Upper lobe of right lung (tissue), 1 donor: ENCODE measurements at places on chromosomes 4 and X.

GRCh38 chr4:6420036-6420435, 52.4 kb downstream of the PPP2R2C start:
- peaks cover 14% of the 10 kb centered on the region for H3K27me3 ChIP-seq
- H3K36me3 ChIP-seq: no peaks in the 10 kb centered on the region
- H3K27ac ChIP-seq: no peak overlapping the region
- DNase-seq: no peak
- no peaks in the 10 kb centered on the region for H3K4me1 ChIP-seq
- no peak overlapping the region for H3K4me3 ChIP-seq

GRCh38 chrX:119991005-119991787, 47.6 kb upstream of the NKAP start:
- no peak for DNase-seq
- H3K36me3 ChIP-seq: no peaks in the 10 kb centered on the region
- peaks cover 4% of the 10 kb centered on the region for H3K4me1 ChIP-seq
- H3K4me3 ChIP-seq: peak overlapping the region; percentile 19
- no peak overlapping the region for H3K27ac ChIP-seq
- peaks cover 62% of the 10 kb centered on the region for H3K27me3 ChIP-seq

- no peak overlapping the region for H3K27ac ChIP-seq
- no peaks in the 10 kb centered on the region for H3K36me3 ChIP-seq
- H3K4me3 ChIP-seq: no peak overlapping the region
- no peak for DNase-seq
Measured at GRCh38 chrX:48648336-48648751, 35.3 kb upstream of the WAS start.

GRCh38 chr4:174928174-174928573, 10.0 kb downstream of the ADAM29 start:
- no peaks in the 10 kb centered on the region for H3K36me3 ChIP-seq
- no peak for DNase-seq
- no peaks in the 10 kb centered on the region for H3K27me3 ChIP-seq
- H3K27ac ChIP-seq: no peak overlapping the region

GRCh38 chrX:67555578-67556203, 11.9 kb downstream of the AR start:
- no peaks in the 10 kb centered on the region for H3K4me1 ChIP-seq
- DNase-seq: no peak
- H3K4me3 ChIP-seq: no peak overlapping the region
- no peaks in the 10 kb centered on the region for H3K27me3 ChIP-seq

- no peaks in the 10 kb centered on the region for H3K27me3 ChIP-seq
- H3K27ac ChIP-seq: no peak overlapping the region
- no peaks in the 10 kb centered on the region for H3K36me3 ChIP-seq
- no peak for DNase-seq
- H3K4me3 ChIP-seq: no peak overlapping the region
- H3K4me1 ChIP-seq: no peaks in the 10 kb centered on the region
Measured at GRCh38 chr4:130424211-130424610, 1328.3 kb downstream of the C4orf33 start.

DNA sequence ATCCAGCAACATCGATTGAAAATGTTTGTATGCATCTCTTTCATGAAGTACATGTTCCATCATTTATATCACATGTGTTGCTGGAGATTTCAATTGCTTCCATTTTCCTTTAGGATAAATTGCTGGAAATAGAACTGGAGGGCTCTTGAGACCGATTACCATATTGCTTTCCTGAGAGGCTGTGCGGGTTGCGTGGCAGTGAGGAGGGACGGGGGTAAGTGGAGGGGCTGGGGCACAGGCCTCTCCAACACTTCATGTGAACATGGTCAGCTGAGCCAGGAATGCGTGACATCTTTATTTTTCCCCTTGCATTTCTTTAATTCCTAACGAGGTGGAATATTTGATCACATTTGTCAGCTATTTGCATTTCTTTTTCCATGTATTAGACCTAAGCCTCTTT, 144.6 kb downstream of the TBL1X start:
- no peaks in the 10 kb centered on the region for H3K36me3 ChIP-seq
- H3K27ac ChIP-seq: no peak overlapping the region
- H3K4me3 ChIP-seq: no peak overlapping the region
- DNase-seq: no peak
- no peaks in the 10 kb centered on the region for H3K27me3 ChIP-seq
- H3K4me1 ChIP-seq: no peaks in the 10 kb centered on the region

DNA sequence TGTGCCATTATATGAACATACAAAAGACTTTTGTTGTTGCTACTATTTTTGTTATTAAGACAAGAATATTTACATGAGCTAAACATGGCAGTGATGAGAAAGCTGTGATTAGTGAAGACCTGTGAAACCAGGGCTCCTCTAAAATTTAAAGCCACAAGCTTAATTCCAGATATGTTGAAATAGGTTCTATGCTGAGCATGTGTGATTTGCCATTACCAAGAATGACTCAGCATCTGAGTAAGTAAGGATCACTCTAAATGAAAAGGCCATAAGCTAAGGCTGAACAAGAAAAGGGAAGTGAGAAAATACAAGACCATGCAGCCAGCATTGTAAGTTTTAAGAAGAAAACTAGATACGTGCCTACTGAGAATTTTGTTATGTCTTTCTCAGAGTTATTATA, 75.9 kb upstream of the CAMK2D start:
- DNase-seq: no peak
- no peak overlapping the region for H3K27ac ChIP-seq
- H3K36me3 ChIP-seq: no peaks in the 10 kb centered on the region
- no peaks in the 10 kb centered on the region for H3K27me3 ChIP-seq
- no peak overlapping the region for H3K4me3 ChIP-seq

- peak; percentile 44 for DNase-seq
- no peaks in the 10 kb centered on the region for H3K27me3 ChIP-seq
- H3K36me3 ChIP-seq: no peaks in the 10 kb centered on the region
- no peak overlapping the region for H3K27ac ChIP-seq
- H3K4me1 ChIP-seq: no peaks in the 10 kb centered on the region
Measured at GRCh38 chr4:8655411-8656184, 63.0 kb downstream of the CPZ start.

DNA sequence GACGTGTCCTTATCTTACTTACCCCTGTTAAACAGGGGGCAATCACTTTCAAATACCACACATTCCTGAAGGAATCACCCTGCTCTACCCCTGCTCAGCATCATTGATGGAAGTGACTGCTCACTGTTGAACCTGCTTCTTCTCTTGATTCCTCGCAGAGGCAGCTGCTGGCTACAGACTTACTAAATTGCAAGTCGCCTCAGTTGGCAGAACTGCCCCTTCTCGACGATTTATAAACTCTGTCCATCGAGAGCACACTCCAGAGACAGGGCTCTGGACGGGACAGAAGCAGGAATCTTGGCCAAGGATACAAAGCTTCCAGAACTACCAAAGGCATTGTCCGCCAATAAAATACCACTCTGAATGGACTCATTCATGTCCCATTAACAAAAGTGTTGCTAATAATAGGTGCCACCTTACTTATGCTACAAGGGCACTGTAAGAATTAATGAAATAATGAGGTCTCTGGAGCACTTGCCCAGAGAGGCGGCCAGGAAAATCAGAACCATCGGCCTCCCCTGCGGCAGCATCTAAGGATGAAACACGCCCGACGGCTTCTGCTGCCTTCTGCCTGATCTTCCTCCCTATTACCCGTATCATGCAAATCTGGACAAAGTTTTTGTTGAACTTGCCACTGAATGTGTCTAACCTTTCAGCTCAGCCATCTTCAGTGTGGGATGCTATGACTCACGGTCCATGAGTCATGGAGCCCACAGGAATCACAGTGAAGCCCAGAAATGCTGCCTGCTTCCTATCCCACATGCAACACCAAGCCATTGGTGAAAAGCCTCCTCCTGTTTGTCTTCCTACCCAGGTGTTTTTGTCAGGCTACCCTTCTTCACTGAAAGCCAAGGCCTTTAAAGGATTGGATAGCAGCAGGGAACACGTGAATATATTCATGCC, 164.9 kb downstream of the MAML3 start:
- H3K4me3 ChIP-seq: no peak overlapping the region
- DNase-seq: no peak
- H3K4me1 ChIP-seq: peaks cover 9% of the 10 kb centered on the region
- no peak overlapping the region for H3K27ac ChIP-seq
- H3K27me3 ChIP-seq: no peaks in the 10 kb centered on the region

DNA sequence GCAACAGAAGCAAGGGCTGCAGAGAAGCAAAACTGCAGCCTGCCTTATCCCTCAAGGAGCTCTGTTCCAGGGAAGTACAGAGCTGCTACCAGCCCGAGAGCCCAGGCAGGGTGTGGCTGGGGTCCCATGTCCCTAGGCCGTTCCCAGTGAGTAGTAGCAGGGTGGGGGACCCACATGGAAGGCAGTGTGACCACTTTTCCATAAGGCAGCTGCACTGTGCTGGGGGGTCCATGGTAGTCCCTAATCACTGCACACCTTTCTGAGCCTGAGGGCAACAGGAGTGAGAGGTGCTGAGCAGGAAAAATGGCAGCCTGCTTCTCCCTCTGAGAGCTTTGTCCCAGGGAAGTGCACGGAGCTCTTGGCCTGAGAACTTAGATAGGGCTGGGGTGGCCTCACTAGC, 135.9 kb downstream of the SH3BGRL start:
- no peaks in the 10 kb centered on the region for H3K4me1 ChIP-seq
- H3K36me3 ChIP-seq: no peaks in the 10 kb centered on the region
- no peak overlapping the region for H3K27ac ChIP-seq
- no peaks in the 10 kb centered on the region for H3K27me3 ChIP-seq
- no peak overlapping the region for H3K4me3 ChIP-seq

DNA sequence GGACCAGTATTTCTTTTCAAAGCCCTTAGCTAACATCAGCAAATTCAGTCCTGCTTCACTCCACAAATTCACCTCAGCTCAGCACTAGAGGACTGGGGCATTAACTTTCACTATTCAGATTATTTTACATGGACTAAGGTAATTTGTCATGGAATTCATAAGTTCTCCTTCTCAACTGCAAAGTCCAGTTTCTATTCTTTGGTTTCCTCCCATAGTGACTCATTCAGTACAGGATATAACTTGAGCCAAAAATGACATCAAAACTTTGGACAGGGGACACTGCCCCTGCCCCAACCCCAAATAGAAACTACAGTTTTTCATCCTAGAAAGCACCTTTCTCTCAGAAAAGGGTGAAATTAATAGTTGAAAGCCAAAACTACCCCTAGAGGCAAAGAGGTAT, 52.7 kb downstream of the COX7B2 start:
- no peaks in the 10 kb centered on the region for H3K4me1 ChIP-seq
- DNase-seq: no peak
- peaks cover 3% of the 10 kb centered on the region for H3K27me3 ChIP-seq

- peak overlapping the region; percentile 69 for H3K27ac ChIP-seq
- H3K4me1 ChIP-seq: peaks cover 3% of the 10 kb centered on the region
- peak overlapping the region; percentile 39 for H3K4me3 ChIP-seq
- no peaks in the 10 kb centered on the region for H3K36me3 ChIP-seq
- no peak for DNase-seq
Measured at GRCh38 chr4:88230461-88230891, 53.9 kb downstream of the PPM1K start.

GRCh38 chrX:51496501-51497291, at the start of gene NUDT11:
Gene NUDT11, minus strand, starts transcription at chrX:51496592. Its CDS starts 148 bp downstream, at chrX:51496444.
- peak within 1 kb of the TSS; percentile 49 for H3K4me3 ChIP-seq
- no peaks in the 10 kb centered on the region for H3K36me3 ChIP-seq
- no peaks in the 10 kb centered on the region for H3K4me1 ChIP-seq
- peak; percentile 73 for DNase-seq
- no peak within 1 kb of the TSS for H3K27ac ChIP-seq
- H3K27me3 ChIP-seq: peaks cover 18% of the 10 kb centered on the region

- no peaks in the 10 kb centered on the region for H3K36me3 ChIP-seq
- H3K27me3 ChIP-seq: no peaks in the 10 kb centered on the region
- H3K27ac ChIP-seq: peak overlapping the region; percentile 70
- DNase-seq: no peak
- peaks cover 12% of the 10 kb centered on the region for H3K4me1 ChIP-seq
- H3K4me3 ChIP-seq: no peak overlapping the region
Measured at GRCh38 chr4:85928775-85929591, 430.9 kb downstream of the MAPK10 start.

DNA sequence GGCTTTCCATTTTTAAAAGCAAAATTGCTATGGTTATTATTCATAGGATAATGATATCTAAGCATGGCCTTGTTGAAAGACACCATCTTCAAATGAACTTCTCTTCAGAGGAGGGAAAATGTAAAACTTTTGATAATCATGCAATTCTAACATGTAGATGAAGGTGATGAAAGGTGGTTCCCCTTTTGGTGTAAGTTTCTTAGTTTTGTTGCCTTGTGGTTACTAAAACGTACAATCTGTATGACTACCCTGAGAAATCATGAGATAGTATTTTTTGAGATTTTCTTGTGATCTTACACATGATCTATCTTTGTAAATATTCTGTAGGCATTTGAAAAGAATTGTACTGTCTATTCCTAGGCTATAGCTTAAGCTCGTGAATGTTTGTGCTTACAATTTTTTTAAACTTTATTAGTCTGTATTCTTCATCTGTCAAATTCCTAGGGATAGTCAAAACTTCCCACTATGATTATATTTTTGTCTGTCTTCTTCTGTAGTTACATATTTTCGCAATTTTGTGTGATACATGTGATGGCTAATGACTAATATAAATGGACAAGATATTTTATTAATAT, 47.5 kb downstream of the PTPN13 start:
- H3K36me3 ChIP-seq: no peaks in the 10 kb centered on the region
- H3K27me3 ChIP-seq: no peaks in the 10 kb centered on the region
- H3K27ac ChIP-seq: no peak overlapping the region
- no peaks in the 10 kb centered on the region for H3K4me1 ChIP-seq
- H3K4me3 ChIP-seq: no peak overlapping the region

DNA sequence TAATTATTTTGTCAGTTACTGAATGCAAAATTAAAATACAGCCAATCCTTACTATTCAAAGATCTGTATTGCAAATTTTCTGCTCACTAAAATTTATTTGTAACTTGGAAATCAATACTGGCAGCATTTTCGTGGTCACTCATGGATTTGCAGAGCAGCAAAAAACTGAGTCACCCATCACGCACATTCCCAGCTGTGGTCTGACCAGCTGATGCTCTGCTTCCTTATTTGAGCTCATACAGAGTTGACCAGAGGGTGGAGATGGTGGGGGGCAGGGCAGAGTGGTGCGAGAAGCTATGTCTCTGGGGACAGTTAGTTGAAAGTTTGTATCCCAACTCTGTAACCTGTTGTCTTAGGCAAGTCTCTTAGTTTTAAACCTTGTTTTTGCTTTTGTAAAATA, 214.8 kb downstream of the SPCS3 start:
- no peaks in the 10 kb centered on the region for H3K27me3 ChIP-seq
- H3K27ac ChIP-seq: no peak overlapping the region
- H3K4me3 ChIP-seq: no peak overlapping the region
- no peaks in the 10 kb centered on the region for H3K4me1 ChIP-seq

- peaks cover 6% of the 10 kb centered on the region for H3K4me1 ChIP-seq
- H3K27me3 ChIP-seq: no peaks in the 10 kb centered on the region
- H3K4me3 ChIP-seq: no peak overlapping the region
- H3K36me3 ChIP-seq: peaks cover 83% of the 10 kb centered on the region
- no peak overlapping the region for H3K27ac ChIP-seq
- no peak for DNase-seq
Measured at GRCh38 chr4:128856246-128856645, 46.7 kb downstream of the JADE1 start.

- no peak overlapping the region for H3K4me3 ChIP-seq
- H3K27me3 ChIP-seq: no peaks in the 10 kb centered on the region
- DNase-seq: no peak
- H3K4me1 ChIP-seq: no peaks in the 10 kb centered on the region
- no peak overlapping the region for H3K27ac ChIP-seq
Measured at GRCh38 chr4:21921526-21922180, 26.9 kb downstream of the KCNIP4 start.
